Stimulated activated CD4-positive, alpha-beta T cell treated with anti-CD3 and anti-CD28 coated beads, Interleukin-1b, Interleukin-23, amount 100 ng/mL, for 4 hours (primary cell): ENCODE measurements at places on chromosomes 11 and 22.
A peak's percentile ranks its signal among the peaks of the same experiment; 100 is the strongest.

GRCh38 chr11:29224739-29225384, 792.0 kb downstream of the KCNA4 start:
- no peak for DNase-seq

DNA sequence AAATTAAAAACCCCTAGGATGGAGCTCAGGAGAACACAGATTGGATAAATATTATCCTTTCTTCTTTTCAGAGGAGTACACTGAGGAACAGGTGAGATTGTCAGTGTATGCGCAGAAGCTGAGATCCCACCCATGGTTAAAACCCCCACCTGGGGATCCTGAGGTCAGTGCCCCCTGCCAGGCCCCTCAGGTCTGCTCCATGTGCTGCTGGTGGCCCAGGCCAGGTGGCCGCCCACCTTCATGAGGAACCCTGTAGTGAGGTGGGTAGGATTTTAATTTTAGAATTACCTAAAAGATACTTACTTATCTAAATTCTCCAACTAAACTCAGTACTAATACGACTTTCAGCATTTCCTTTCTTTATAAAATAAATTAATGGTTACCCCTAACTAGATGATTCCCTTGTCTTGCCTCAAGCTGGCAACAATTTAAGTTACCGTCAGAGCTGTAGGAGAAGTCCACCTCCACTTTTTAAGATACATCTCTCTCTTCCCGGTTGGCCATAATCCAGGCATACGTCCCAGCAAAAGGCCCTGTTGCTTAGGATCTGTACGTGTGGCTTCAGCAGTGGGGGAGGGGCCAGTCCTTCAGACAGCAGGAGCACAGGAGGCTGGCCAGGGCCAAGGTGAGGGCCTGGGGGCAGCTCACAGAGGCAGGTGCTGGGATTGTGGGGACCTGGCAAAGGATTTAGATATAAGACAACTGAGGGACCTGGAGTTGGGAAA, 61.5 kb upstream of the PITPNB start:
- DNase-seq, result no peak

GRCh38 chr11:30818721-30819120, 232.6 kb upstream of the MPPED2 start:
- no peak for DNase-seq

DNA sequence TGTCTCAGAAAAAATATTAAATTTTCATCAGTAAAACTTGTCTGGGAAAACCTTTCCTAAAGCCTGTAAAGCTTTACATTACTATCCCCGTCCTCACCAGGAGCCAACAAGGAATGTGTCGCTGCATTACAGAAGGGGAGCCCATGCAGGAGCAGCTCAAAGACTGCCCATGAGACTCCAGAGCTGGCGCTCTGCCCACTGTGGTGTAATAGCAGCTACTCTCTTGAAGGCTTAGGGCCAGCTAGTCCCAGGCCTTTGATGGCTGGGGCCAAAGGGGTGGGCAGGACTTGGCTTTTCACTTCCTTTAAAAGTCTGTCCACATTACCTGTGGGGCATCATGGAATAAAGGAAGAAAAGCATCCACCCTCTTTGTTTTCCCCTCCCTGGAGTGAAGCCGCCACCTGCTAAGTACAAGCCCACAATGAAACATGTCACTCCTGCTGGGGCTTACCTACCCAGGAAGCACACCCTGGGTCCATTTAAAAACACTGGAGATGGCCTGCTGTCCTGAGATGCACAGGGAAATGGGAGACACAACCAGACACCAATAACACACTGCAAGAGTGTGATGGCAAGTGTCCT, 150.7 kb downstream of the ADAMTS15 start:
- no peak for DNase-seq

- no peak for DNase-seq
Measured at GRCh38 chr11:36467012-36467411, 43.1 kb downstream of the TRAF6 start.

GRCh38 chr22:35315141-35315854, 15.6 kb downstream of the TOM1 start:
- DNase-seq, result no peak

- DNase-seq, result no peak
Measured at GRCh38 chr11:66987158-66987620, 12.1 kb downstream of the C11orf86 start.

- DNase-seq, result peak; percentile 10
Measured at GRCh38 chr11:45872651-45873356, 12.6 kb upstream of the MAPK8IP1 start.

GRCh38 chr11:12058425-12059115, 50.1 kb upstream of the DKK3 start:
- no peak for DNase-seq

GRCh38 chr22:26851125-26851524, 193.7 kb downstream of the MIAT start:
- DNase-seq, result no peak

DNA sequence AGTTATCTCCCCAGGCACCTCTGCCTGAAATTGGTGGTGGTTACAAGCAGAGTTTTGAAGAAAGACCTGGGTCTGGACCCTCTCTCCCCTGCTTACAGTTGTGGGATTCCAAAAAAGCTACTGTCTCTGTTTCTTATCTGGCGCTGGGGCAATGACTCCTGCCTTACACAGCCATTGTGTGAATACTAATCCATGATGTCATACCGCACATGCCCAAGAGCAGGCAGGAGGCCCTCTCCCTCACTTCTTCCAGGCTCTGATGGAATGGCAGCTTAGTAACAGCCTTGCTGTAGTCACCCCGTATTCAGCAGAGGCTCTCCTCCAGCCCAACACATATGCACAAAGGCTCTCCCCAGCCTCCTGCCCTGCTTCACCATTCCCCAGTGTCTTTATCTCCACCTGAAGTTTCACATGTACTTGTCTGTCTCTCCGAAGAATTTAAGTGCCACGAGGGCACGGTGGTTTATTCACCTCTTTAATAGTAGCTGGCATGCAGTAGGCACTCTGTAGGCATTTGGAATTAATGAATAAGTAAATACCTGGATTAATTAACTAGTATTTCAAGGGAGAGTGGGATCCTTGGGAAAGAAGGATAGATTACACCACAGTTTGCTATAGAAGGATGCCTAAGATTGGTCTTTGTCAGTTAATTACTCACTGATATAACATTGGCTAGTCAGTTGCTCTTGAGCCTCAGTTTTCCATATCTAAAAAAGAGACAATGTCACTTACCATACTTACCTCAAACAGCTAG, 165.6 kb downstream of the ETS1 start:
- DNase-seq, result no peak

GRCh38 chr22:27164781-27165503, 507.6 kb downstream of the MIAT start:
- DNase-seq, result no peak
